Esophagus squamous epithelium (tissue), 5 donors: ENCODE measurements at places on chromosomes 6 and 20. TPM values are rescaled to one million over a fixed set of nuclear protein-coding genes. Genes with fewer than 3 reads are reported as not detected.

- H3K27ac ChIP-seq, result no peak overlapping the region
- no peaks in the 10 kb centered on the region for H3K27me3 ChIP-seq
- H3K4me3 ChIP-seq, result no peak overlapping the region
- no peak for DNase-seq
Measured at GRCh38 chr6:75409286-75409685, 84.3 kb downstream of the FILIP1 start.

The PCSK2 gene
- 0.18 TPM for total RNA-seq

The CNR1 gene
- total RNA-seq, result 7.2 TPM

DNA sequence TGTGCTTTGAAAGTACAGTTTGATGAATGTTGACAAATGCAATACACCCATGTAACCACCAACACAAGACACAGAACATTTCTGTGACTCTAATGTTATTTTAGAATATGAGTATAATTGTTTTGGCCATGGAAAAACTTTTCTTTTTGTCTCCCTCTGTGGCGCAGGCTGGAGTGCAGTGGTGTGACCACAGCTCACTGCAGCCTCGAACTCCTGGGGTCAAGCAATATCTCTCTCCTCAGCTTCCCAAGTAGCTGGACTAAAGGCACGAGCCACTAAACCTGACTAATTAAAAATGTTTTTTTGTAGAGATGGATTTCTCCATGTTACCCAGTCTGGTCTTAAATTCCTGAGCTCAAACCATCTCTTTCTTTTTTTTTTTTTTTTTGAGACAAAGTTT is 20.3 kb upstream of the BCAS4 start:
- DNase-seq, result no peak
- no peak overlapping the region for H3K27ac ChIP-seq
- no peaks in the 10 kb centered on the region for H3K27me3 ChIP-seq
- H3K4me3 ChIP-seq, result no peak overlapping the region

GRCh38 chr6:30918670-30919069 is 4.6 kb downstream of the VARS2 start:
- DNase-seq, result no peak
- H3K4me1 ChIP-seq, result peaks cover 18% of the 10 kb centered on the region
- H3K27me3 ChIP-seq, result no peaks in the 10 kb centered on the region
- no peak overlapping the region for H3K4me3 ChIP-seq
- H3K27ac ChIP-seq, result no peak overlapping the region
- H3K36me3 ChIP-seq, result peaks cover 33% of the 10 kb centered on the region

- no peak for DNase-seq
- no peaks in the 10 kb centered on the region for H3K27me3 ChIP-seq
- H3K4me3 ChIP-seq, result no peak overlapping the region
- H3K36me3 ChIP-seq, result no peaks in the 10 kb centered on the region
- H3K4me1 ChIP-seq, result peaks cover 13% of the 10 kb centered on the region
Measured at GRCh38 chr20:46694484-46694883, 5.2 kb upstream of the TP53RK start.

GRCh38 chr6:110341663-110342596 is 16.2 kb downstream of the METTL24 start:
- no peak for DNase-seq
- no peak overlapping the region for H3K4me3 ChIP-seq
- no peaks in the 10 kb centered on the region for H3K36me3 ChIP-seq
- H3K27ac ChIP-seq, result no peak overlapping the region

The BMP5 gene
- total RNA-seq, result 0.19 TPM

GRCh38 chr6:98382246-98382645 is 452.1 kb upstream of the POU3F2 start:
- DNase-seq, result no peak
- no peak overlapping the region for H3K4me3 ChIP-seq
- no peaks in the 10 kb centered on the region for H3K27me3 ChIP-seq
- no peak overlapping the region for H3K27ac ChIP-seq

DNA sequence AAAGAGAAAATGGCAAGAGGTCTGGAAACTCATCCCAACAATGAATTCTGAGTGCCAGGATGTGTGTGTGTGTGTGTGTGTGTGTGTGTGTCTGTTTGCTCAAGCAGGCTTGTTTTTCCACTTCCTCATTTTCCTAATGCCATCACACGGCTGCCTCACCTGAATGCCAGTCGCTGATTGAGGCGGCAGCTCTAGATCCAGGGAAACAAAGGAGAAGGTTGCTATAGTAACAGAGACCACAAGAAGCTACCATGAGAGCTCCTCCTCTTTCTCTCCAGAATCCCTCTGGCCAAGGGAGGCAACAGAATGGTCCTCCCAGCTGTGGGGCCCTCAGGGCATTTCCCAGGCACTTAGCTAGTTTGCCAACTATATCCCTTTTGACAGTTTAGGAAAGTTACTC is 241.1 kb upstream of the TSHZ2 start:
- H3K4me3 ChIP-seq, result no peak overlapping the region
- H3K27ac ChIP-seq, result no peak overlapping the region
- no peaks in the 10 kb centered on the region for H3K4me1 ChIP-seq
- no peaks in the 10 kb centered on the region for H3K36me3 ChIP-seq
- H3K27me3 ChIP-seq, result no peaks in the 10 kb centered on the region

DNA sequence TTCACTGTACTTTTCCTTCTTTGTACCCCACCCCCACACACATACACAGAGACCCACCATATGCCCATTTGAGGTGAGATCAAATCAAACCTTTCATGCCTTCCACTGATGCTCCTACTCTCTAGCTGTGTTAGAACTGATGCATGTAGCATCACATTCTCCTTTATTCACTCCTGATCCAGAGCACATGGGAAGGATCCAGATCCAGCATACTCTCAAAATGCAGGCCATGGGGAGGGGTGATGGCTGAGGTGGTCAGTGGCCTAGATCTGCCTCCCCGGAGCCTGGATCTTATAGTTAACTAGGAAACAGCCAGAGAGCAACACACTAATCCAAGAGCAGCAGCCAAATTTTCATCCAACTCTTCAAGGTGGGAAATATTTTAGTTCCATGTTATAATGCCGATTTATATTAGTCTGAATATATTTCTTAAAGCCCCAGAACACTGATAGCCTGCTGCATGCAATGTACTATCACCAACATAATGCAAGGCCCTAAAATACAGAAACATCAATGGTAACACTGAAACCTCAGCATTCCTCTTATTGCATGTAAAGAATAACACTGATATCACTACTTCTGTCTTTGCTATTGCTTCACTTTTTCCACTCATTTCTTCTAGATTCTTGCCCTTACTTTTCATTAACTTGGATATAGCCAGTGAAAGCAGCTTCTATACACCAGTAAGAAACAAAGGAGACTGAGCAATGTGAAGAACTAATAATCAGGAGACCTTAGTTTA is 126.8 kb upstream of the BEND6 start:
- H3K27ac ChIP-seq, result no peak overlapping the region
- no peaks in the 10 kb centered on the region for H3K4me1 ChIP-seq
- DNase-seq, result no peak
- no peaks in the 10 kb centered on the region for H3K36me3 ChIP-seq

DNA sequence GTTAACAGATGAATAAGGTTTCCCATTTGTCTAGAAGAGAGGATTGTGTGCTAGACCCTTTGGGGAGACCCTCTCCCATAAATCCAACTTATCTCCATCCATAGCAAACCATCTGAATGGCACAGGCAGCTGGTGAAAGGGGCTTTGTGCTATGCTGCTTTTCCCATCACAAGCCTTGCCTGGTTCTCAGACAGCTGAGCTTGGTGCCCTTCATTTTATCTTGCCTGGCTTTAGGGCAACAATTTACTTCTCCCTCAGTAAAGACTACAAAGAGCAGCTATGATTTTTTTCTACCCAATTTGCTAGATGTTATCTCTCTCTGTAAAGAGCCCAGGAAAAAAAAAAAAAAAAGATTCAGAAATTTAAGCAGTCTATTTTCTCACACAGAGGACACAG is 117.0 kb upstream of the COL21A1 start:
- no peak for DNase-seq
- no peaks in the 10 kb centered on the region for H3K27me3 ChIP-seq
- no peak overlapping the region for H3K4me3 ChIP-seq
- no peaks in the 10 kb centered on the region for H3K36me3 ChIP-seq
- H3K4me1 ChIP-seq, result peaks cover 7% of the 10 kb centered on the region

The PCK1 gene
- 0.62 TPM for total RNA-seq

- no peak for DNase-seq
- H3K4me1 ChIP-seq, result peaks cover 18% of the 10 kb centered on the region
- no peak overlapping the region for H3K27ac ChIP-seq
- no peaks in the 10 kb centered on the region for H3K27me3 ChIP-seq
- H3K4me3 ChIP-seq, result no peak overlapping the region
Measured at GRCh38 chr20:10857352-10858070, 183.7 kb upstream of the JAG1 start.

DNA sequence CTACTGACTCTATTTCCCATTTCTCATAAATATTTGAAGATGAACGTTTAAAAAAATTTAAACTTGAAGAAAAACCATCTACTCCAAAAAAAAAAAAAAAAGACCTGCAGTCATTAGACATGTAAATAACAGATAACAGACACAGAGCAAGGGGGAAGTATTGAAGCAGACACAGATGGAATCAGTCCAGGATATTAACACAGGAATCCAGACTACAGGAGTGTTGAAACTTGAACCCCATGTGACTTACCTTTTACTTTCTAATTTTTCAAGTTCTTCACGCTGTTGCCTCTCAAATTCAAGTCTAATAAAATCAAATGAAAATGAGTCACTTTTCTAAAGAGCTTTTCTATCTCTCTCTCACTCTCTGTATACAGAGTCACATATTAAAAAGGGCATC is 191.8 kb downstream of the KIF16B start:
- H3K36me3 ChIP-seq, result no peaks in the 10 kb centered on the region
- no peak overlapping the region for H3K27ac ChIP-seq
- DNase-seq, result no peak
- H3K4me1 ChIP-seq, result no peaks in the 10 kb centered on the region
- no peaks in the 10 kb centered on the region for H3K27me3 ChIP-seq
- no peak overlapping the region for H3K4me3 ChIP-seq

GRCh38 chr20:37042986-37043972 is 52.5 kb downstream of the RBL1 start:
- H3K36me3 ChIP-seq, result no peaks in the 10 kb centered on the region
- peak overlapping the region; percentile 9 for H3K27ac ChIP-seq
- no peaks in the 10 kb centered on the region for H3K27me3 ChIP-seq
- H3K4me1 ChIP-seq, result no peaks in the 10 kb centered on the region
- DNase-seq, result no peak

The WFDC5 gene
- 6.0 TPM for total RNA-seq

The HFE gene
- 2.9 TPM for total RNA-seq

DNA sequence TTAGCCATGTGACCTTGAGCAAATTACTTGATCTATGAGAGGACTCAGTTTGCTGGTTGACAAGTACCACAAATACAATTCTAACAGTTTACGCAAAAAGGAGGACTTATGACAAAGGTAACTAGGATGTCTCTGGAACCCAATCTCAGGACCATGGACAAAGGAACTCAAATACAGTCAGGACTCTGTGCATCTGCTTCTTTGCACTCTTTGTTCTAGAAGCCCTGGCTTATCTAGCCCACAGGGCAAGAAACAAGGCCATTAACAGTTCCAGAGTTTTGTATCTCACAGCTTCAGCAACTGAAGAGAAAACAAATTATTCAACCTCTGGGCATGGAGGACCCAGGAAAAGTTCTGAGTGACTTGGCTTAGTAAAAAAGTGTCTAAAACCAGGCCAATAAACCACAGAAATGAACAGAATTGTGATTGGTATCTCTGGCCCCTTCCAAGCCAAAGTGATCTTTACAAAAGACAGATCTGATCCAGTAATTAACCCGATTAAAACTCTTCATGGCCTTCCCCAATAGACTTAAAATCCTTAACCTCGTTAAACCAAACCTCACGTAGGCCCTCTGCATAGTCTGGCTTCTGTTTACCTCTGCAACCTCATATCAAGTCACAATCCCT is 5.9 kb downstream of the WASF1 start:
- H3K27me3 ChIP-seq, result no peaks in the 10 kb centered on the region
- H3K36me3 ChIP-seq, result no peaks in the 10 kb centered on the region
- H3K4me3 ChIP-seq, result no peak overlapping the region
- no peak overlapping the region for H3K27ac ChIP-seq

The C20orf144 gene
- not detected for total RNA-seq

The THBS2 gene
- total RNA-seq, result 25.0 TPM

The OCSTAMP gene
- not detected for total RNA-seq

The CGA gene
- not detected for total RNA-seq

The CRISP3 gene
- 114 TPM for total RNA-seq

DNA sequence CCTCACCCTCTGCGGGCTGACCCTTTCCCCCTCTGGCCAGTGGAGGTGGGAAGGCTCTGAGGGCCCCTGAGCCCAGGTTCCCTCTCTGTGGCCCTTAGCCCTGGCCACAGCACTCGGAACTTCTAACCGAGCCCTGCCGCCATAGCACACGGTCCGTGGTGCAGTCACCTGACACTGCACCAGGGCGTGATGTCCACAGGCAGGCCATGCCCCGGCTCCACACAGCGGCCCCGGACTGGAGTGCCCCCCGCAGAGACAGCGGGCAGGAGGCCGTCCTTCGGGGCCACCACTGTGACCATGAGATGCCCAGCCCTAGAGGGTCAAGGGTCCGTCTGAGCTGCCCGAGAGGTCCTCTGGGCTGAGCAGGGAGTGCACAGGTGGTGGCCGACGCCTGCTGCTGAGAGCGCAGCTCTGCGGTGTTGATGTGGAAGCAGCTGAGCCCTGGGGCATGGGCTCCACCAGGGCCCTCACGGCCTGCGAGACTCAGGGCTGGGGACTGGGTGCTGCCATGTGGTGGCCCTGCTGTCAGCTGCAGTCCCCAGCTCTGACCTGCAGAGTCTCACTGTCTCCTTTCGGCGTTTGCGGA is 11.2 kb upstream of the BHLHE23 start:
- H3K27me3 ChIP-seq, result no peaks in the 10 kb centered on the region
- no peak for DNase-seq
- no peak overlapping the region for H3K4me3 ChIP-seq
- no peaks in the 10 kb centered on the region for H3K36me3 ChIP-seq

DNA sequence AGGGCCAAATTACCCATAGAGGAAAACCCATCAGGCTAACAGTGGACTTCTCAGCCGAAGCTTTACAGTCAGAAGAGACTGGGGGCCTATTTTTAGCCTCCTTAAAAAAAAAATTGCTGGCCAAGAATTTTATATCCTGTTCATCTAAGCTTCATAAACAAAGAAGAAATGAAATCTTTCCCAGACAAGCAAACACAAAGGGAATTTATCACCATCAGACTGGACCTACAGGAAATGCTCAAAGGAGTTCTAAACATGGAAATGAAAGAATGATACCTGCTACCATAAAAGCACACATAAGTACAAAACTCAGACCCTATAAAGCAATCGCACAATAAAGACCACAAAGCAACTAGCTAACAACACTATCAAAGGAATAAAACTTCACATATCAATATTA is 19.3 kb downstream of the DTNBP1 start:
- no peaks in the 10 kb centered on the region for H3K27me3 ChIP-seq
- DNase-seq, result no peak
